ENCODE measurements at places on chromosomes 7 and 10.

- no peak for DNase-seq
Observed at GRCh38 chr10:75021379-75022249, 89.8 kb upstream of the SAMD8 start.

DNA sequence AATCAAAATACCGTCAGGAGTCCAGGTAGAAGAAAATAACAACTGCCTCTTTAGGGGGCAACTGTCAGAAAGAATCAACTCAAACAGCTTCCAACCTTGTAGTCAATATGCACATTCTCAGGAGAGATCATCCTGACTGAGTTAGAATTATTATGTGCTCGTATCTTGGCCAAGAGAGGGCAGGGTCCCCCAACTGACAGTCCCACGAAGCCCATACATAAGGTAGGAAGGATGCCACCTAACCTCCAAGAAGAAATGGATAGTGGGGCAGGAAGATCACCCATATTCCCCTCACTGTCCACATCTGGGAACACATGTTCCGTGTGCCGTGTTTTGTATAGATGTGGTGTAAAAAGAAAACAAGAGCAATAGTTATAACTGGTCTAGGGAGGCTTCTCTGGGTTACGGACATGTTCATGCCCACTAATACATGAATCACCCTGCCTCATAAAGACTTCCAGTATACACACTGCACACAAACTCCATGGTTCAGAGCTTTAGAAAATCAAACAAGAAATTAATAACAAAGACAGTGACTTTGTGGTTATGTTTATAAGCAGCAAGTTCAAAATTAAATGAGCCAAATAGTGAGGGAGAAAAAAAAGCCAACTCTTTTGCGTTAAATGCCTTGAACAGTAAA, 295.6 kb downstream of the FGFR2 start:
- DNase-seq = no peak

GRCh38 chr10:77715088-77715487, 77.5 kb upstream of the KCNMA1 start:
- DNase-seq = no peak

- DNase-seq = no peak
Observed at GRCh38 chr10:13959443-13960359, 371.0 kb downstream of the FRMD4A start.

DNA sequence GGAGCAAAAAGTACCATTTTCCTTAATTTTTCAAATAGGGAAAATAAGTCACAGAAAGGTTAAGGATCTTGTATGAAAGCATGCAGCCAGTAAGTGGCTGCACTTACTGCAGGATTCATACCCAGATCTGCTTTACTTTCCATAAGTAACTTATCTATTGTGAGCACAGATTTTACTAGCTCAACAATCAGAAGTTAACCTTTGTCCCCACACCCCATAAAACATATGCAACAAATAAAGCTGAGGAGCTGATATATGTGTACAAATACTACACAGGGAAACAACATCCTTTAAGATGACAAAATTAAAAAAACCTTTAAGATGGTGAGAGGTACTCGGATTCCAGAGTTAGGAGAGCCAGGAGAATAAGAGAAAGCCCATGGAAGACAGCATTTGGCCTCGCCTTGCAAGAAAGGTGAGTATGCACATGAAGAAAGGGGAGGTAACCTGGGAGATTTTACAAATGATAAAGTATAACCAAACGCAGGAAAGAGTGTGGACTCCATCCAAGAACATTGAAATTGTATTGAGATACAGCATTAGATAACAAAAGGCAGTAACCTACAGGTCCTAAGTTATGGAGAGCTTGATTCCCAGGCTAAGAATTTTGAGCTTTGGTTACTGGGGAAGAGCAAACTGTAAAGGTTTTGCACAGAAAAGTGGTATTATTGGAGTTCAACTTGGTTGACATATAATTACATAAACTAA, 87.1 kb downstream of the ITGB8 start:
- DNase-seq = no peak

GRCh38 chr7:1008733-1009363, 25.9 kb downstream of the CYP2W1 start:
- DNase-seq = no peak

All from NCI-H446 (cell line).